ENCODE measurements at places on chromosomes 2 and 18.

GRCh38 chr2:217274578-217274977 lies 414.7 kb upstream of the TNP1 start:
- DNase-seq, result no peak

DNA sequence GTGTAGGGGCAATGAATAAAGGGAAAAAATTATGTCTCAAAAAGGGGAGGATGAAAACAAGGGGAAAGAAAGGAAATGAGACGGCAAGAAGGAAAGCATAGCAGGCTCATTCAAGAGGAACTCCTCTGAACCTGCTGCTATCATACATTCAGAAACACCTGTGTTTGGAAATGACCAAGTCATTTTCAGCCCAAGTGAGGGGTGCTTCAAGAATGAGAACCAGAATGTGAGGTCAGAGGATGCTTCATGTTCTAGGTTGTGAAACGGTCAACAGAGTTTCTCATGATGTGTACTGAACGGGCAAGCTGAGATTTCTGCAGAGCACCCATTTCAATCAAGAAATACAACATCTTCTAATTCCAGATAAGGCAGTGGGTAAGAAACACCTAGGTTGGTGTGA lies 1367.2 kb upstream of the CELF4 start:
- no peak for DNase-seq

- no peak for DNase-seq
These were observed 149.0 kb upstream of the TMEM200C start for GRCh38 chr18:6044319-6044718.

GRCh38 chr18:40678318-40678717 lies 1276.7 kb upstream of the PIK3C3 start:
- no peak for DNase-seq

DNA sequence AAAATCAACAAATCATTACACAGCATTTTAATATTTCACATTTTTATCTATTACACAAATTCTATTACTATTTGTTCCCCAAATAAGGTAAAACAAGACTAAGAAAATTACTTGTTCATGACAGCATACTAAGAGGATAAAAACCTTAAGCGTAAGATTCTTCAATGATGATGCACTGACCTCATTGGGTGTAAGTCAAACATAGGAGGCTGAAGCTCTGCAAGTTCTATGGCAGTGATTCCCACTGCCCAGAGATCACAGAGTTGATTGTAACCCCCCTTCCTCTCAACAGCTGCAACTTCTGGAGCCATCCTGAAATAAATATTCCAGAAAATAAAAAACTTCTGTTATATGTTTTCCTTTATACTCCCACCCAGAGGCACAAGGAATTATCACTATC lies 82.2 kb upstream of the CDKL4 start:
- no peak for DNase-seq

- no peak for DNase-seq
These were observed 36.4 kb upstream of the GLI2 start for GRCh38 chr2:120699292-120699691.

GRCh38 chr2:10584242-10584753 lies 105.5 kb downstream of the NOL10 start:
- DNase-seq, result no peak

GRCh38 chr2:238509903-238510302 lies 83.2 kb downstream of the ASB1 start:
- no peak for DNase-seq

DNA sequence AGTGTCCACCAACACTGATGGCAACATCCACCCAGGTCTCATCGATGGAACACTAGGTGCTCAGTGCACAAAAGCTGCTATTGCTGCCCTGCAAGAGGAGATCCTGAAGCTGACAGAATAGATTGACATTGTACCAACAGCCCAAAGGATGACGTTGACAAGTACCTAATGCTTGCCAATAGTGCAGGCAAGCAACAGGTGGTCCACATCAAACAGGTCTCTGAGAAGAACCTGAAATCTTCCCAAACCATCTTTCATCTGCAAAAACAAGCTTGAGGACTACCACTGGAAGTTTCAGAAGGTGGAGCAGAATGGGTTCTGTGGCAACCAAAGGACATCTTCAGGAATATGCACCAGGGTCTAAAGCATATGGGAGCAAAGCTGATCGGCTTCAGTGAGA lies 15.8 kb upstream of the PROKR1 start:
- DNase-seq, result no peak

DNA sequence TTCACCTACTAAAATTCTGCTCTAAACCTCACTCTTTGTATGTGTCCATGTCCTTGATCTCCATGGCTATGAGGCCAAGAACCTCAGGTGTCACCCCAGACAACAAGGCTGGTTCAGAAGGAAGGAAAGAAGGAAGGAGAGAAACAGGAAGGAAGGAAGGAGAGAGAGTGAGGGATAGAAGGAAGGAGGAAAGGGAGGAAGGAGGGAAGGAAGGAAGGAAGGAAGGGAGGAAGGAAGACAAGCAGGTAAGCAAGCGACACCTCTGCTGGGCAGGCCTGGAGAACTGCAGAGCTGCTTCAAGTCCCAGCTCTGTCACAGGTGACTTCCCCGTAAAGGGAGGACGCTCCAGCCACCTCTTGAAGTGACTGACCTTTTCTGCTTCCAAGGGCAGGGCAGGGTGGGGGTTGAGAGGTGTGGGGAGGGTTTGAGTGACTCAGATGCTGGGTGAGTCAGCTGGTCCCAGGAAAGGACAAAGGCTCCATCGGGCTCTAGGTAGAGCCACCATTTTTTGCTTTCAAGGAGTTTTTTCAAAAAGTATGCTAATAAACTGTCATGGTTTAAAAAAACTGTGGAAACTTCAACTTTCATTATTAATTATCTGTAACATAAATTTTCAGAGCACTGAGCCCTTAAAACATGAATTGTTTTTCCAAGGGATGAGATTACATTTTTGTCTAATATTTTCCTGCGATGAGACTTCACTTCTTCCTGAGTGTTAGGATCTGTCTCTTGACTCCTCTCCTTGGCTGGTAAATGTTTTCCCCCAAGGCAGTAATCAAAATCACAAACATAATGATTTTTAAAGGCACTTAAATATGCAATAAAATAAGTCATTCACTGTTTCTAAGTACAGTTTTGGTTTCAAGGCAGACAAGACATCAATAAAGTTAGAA lies 90.1 kb upstream of the L3MBTL4 start:
- no peak for DNase-seq

GRCh38 chr2:167196461-167197252 lies 308.4 kb downstream of the XIRP2 start:
- DNase-seq, result no peak

GRCh38 chr2:3008561-3008960 lies 369.1 kb downstream of the EIPR1 start:
- no peak for DNase-seq
